ENCODE measurements at places on chromosomes 11 and 22.

DNA sequence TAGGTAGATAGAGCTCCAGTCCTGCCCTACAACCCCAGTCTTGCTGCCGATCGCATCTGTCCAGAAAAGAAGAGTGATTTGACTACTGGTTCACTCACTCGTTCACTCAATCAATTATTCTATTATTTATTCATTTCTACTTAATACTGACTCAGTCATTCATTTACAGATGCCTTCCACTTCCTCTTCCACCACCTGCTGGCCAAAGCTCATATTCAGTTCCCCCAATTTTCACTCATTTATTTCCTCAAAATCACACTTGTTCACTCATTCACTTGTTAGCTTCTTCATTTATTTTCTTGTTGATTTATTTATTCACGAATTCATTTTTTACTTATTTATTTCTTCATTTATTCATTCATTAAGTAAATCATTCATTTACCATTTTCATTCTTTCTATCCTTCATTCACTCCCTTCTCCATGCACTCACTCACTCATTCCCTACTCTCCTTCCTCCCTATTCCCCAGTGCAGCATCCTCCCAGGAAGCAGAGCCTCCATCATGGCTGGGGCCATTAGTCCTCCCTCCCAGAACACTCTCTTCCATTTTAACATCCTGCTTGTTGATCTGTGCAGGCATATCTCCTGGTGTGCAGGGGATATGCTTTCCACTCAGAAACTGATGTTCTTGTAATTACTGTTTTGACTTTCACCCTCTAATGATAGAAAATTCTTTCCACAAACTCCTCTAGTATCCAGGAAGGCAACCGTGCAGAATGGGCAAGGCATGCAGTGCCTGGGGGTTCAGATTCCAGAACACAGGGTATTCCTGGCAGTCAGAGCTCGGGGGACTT, 281.0 kb downstream of the TENM4 start:
- no peak for DNase-seq

DNA sequence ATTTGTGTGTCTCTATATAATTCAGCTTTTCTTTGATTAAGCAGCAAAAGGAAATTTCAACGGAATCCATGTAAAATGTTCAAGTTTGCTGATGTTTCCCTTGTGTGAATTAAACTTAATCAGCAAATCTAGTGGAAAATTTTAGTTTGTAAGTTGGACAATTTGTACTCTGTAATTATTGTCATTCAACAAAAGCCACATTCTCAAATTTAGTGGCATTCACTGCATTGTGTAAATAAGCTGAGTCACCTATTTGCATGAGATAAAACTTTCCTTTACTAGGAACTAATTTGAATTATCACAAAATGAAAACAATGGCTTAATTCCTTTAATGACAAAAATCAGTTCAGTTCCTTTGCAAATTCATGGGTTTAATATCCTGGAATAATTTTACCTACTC, 784.2 kb upstream of the CCDC179 start:
- DNase-seq, result no peak

DNA sequence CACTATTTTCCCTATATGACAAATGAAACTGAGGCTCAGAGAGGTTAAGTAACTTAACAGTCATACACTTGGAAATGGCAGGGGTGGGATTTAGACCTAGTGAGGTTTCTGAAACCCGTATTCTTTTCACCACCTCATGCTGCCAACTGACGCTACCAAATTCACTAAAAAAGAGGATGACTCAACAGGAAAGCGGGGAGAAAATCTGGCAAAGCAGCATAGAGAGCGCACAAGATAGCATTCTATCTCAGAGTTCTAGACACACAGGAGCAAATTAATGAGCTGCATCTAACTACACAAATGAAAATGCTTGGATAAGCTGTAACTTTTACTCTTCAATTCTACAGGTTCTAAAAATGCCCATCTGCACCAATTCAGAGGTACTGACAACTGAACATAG, 136.4 kb downstream of the RBFOX2 start:
- no peak for DNase-seq

DNA sequence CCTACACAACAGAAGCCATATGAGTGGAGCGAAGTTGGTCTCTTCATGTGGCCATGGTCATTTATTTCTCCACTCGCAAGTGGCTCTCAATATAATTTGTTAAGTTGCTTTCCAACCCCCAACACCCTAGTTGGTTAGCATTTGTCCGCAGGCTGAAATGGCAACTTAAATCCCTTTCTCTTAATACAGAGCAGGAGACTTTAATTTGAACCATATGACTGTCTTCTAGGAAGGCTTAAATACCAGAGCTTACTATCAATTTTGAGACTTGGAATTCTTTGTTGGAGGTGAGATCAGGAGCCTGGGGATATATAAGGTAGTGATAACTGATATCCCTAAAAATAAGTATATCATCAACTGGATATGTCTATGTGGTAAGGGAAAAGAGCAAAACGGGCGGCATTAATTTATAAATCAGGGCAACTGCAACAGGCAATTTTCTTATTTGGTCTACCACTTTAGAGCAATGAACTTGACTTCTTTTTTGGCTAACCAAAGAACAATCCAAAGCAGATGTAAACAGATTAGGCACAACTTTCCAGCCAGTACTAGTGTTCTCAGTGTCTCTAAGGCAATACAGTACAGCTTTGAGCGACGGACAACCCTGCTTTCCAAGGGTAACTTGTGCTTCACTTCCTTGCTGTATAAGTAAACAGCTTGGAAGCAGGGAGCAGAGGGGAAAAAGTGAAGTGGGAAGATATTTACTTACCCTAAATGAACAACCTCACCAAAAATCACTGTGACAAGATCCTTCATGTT, 74.7 kb upstream of the APOA1 start:
- DNase-seq, result no peak

DNA sequence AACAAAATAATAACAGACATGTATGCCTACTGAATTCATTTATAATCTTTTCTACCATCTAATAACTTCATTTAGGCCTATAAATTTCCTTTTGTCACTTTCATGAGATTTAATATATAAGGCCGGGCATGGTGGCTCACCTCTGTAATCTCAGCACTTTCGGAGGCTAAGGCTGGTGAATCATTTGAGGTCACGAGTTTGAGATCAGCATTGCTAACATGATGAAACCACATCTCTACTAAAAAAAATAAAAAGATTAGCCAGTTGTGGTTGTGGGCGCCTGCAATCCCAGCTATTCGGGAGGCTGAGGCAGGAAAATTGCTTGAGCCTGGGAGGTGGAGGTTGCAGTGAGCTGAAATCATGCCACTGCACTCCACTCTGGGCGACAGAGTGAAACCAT, 14.2 kb upstream of the NTM start:
- DNase-seq, result no peak

GRCh38 chr11:121892131-121892681, 223.8 kb downstream of the BLID start:
- DNase-seq, result no peak

- DNase-seq, result no peak
Measured at GRCh38 chr11:66321606-66322005, 4.8 kb upstream of the CD248 start.

GRCh38 chr22:44448271-44448830, 49.7 kb downstream of the RTL6 start:
- no peak for DNase-seq

DNA sequence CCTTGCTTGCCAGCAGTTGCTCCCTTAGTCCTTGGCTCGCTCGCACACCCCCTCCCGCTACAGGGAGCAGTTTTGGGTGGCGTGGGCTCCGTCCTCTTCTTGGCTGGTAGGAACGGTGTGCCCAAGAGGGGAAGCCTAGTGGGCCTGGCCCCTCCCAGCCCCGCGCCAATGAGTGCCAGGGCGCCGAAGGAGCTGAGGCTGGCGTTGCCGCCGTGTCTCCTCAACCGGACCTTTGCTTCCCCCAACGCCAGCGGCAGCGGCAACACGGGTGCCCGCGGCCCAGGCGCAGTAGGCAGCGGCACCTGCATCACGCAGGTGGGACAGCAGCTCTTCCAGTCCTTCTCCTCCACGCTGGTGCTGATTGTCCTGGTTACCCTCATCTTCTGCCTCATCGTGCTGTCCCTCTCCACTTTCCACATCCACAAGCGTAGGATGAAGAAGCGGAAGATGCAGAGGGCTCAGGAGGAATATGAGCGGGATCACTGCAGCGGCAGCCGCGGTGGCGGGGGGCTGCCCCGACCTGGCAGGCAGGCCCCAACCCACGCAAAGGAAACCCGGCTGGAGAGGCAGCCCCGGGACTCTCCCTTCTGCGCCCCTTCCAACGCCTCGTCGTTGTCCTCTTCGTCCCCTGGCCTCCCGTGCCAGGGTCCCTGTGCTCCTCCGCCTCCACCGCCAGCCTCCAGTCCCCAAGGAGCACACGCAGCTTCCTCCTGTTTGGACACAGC, 1.6 kb downstream of the C11orf87 start:
- DNase-seq, result no peak

DNA sequence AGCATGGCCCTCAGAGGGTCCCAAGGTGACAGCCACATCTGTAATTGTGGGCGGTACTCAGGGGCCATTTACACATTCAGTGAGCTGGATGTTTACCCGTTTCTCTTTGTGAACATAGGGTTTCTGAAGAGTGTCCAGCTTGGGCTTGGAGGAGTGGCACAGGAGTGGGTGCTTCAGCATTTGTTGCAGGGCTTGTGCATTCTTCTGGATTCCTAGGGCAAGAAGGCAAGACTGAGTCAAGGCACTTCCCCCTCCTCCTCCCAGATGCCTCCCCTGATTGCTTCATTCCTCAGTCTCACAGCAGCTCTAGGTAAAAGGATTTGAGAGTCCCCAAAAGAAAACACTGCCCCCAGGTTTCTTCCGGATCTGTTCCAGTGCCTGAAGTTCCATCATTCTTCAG, 95.4 kb downstream of the RNF169 start:
- no peak for DNase-seq

DNA sequence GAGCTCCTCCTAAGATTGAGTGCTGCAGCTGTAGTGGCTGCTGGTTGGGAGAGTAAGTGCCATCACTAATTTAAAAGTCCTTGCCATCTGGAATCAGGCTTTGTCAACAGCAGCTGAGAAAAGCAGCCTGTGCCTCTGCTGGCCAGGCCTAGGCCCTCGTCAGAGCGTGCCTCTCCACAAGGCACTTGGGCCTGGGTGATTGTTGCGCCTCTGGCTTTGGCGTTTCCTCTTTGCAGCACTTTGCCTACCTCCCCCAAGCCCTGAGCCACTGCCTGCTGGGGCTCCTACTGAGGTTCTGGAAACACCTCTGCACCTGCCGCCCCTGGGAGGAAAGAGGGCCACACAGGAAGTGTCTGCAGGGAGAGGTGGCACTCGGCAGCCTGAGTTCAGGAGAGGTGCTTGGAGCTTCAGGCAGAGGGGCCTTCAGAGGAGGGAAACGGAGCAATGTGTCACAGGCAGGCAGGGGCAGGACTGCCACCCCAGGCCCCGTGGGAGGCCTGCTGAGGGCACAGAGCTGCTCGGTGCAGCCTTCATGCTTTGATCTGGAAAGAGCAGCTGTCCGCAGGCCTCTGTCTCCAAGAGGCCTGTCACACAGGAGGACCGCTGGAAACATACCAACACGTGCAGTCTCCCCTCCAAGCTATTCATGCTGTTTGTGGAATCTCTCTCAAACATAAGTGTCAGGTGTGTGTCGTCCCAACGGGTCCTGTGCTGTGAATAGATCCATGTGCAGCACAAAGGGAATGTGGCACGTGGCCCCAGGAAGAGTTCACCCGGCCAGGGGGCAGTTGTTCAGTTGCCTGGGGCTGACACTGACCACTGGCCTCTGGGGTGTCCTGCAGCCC, 61.5 kb upstream of the EMID1 start:
- DNase-seq, result no peak

GRCh38 chr11:66347425-66348276, at the start of gene B4GAT1:
Gene B4GAT1 (minus strand): TSS chr11:66347629. CDS start chr11:66347545, 84 bp downstream.
- DNase-seq, result peak; percentile 85

DNA sequence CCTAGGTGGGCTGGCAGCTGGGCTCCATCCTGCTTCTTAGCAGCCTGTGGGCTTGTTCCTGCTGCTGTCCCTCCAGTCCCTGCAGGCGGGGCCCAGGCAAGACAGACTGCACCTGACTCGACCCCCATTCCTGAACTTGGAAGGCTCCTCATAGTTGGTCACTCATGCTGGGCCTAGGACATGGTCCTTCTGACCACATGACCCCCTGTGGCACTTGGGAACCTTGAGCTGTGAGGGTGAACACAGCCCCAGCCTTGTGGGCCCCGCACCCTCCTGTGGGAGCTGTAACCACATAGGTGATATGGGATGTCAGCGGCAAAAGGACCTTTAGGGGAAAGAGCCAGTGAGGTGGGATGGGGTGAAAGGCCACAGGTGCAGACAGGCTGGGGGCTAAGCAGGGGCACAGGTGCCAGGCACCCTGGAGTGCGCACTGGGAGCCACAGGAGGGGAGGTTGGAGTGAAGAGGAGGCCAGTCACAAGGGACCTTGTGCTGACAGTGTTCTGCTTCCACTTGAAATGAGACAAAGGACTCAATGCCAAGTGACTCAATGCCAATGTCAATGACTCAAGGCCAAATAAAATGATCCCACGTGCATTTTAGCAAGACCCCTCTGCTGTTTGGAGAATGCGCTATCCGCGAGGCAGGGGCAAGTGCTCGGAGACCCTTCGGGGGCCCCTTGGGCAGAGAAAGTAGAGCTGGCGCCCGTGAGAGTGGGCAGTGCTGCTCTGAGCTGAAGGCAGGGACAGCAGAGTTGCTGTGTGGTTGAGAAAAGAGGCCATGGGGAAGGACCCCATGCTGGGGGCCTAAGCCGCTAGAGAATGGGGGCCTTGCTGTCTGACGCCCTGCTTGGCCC, 90.7 kb downstream of the MORC2 start:
- DNase-seq, result no peak
